H1 (cell line): ENCODE measurements at places on chromosomes 1 and 21. TPM values are rescaled to one million over a fixed set of nuclear protein-coding genes. Genes with fewer than 3 reads are reported as not detected.

DNA sequence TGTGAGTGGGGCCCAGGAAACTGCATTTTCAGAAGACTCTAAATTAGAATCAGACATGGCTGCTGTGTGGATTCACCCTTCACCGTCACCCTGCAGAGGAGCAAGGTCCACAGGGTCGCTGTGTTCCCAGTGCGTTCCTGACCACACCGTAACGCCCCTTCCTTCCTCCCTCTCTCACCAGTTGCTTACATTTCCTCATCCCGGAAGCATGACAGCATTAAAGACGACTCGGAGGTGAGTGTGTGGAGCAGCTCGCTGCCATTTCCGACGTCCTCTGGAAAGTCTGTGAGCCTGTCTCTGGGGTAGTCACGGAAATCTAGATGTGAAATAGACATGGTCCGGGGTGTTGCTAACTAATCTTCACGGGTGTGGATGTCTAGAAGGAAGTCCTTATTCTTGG, 45.9 kb downstream of the FAAP20 start:
- no peaks in the 10 kb centered on the region for H3K27me3 ChIP-seq
- no peak overlapping the region for H3K4me3 ChIP-seq
- no peak overlapping the region for H3K27ac ChIP-seq
- no peaks in the 10 kb centered on the region for H3K4me1 ChIP-seq

DNA sequence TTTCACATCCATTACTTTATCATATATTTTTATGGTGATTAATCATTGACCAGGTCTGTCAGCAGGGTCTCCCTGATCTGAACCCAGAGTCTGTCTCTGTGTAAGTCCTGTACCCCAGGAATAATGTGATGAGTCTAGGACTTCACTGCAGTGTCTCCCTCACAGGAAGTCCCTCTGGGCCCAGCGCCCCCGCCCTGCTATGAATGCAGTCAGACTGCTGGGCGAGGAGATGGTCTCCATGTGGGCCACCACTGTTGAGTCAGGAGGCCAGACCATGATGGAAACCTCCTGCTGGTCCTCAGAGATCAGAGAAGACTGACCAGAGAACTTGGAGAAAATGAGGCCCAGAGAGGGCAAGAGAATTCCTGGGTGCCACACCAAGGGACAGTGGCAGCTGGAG, 9.5 kb downstream of the TMEM222 start:
- no peak overlapping the region for H3K4me3 ChIP-seq
- H3K4me1 ChIP-seq = no peaks in the 10 kb centered on the region
- H3K27ac ChIP-seq = no peak overlapping the region

SEMA6C gene
- 15.7 and 17.5 TPM in 2 replicates for total RNA-seq

TMEM54 gene
- 7.3 and 9.5 TPM in 2 replicates for total RNA-seq

GRCh38 chr1:152924191-152924590, 15.8 kb downstream of the IVL start:
- H3K27ac ChIP-seq = no peak overlapping the region
- H3K4me1 ChIP-seq = no peaks in the 10 kb centered on the region
- peaks cover 5% of the 10 kb centered on the region; the same call in 1 of the 2 replicates for H3K36me3 ChIP-seq
- no peak for DNase-seq
- H3K27me3 ChIP-seq = no peaks in the 10 kb centered on the region
- H3K4me3 ChIP-seq = no peak overlapping the region

C1orf159 gene
- total RNA-seq = 10.9 and 12.4 TPM in 2 replicates

GRCh38 chr1:208126108-208126507, 118.1 kb downstream of the PLXNA2 start:
- H3K27ac ChIP-seq = no peak overlapping the region
- H3K27me3 ChIP-seq = peaks cover 5% of the 10 kb centered on the region; the same call in 1 of the 2 replicates
- no peaks in the 10 kb centered on the region for H3K36me3 ChIP-seq
- H3K4me3 ChIP-seq = no peak overlapping the region
- DNase-seq = no peak

- no peaks in the 10 kb centered on the region for H3K36me3 ChIP-seq
- no peaks in the 10 kb centered on the region for H3K4me1 ChIP-seq
- no peaks in the 10 kb centered on the region for H3K27me3 ChIP-seq
- H3K4me3 ChIP-seq = no peak overlapping the region
- no peak overlapping the region for H3K27ac ChIP-seq
These were observed 7.5 kb upstream of the DPT start for GRCh38 chr1:168736520-168736919.

GRCh38 chr1:112537456-112537855, 28.7 kb downstream of the WNT2B start:
- no peak for DNase-seq
- H3K36me3 ChIP-seq = peaks cover 8% of the 10 kb centered on the region; the same call in 1 of the 2 replicates
- no peak overlapping the region for H3K4me3 ChIP-seq
- H3K4me1 ChIP-seq = no peaks in the 10 kb centered on the region
- no peak overlapping the region for H3K27ac ChIP-seq

GRCh38 chr1:33446590-33446989, 15.7 kb upstream of the PHC2 start:
- H3K27ac ChIP-seq = no peak overlapping the region
- DNase-seq = peak; percentile 6
- H3K27me3 ChIP-seq = no peaks in the 10 kb centered on the region
- no peaks in the 10 kb centered on the region; the same call in 1 of the 2 replicates for H3K4me1 ChIP-seq

DNA sequence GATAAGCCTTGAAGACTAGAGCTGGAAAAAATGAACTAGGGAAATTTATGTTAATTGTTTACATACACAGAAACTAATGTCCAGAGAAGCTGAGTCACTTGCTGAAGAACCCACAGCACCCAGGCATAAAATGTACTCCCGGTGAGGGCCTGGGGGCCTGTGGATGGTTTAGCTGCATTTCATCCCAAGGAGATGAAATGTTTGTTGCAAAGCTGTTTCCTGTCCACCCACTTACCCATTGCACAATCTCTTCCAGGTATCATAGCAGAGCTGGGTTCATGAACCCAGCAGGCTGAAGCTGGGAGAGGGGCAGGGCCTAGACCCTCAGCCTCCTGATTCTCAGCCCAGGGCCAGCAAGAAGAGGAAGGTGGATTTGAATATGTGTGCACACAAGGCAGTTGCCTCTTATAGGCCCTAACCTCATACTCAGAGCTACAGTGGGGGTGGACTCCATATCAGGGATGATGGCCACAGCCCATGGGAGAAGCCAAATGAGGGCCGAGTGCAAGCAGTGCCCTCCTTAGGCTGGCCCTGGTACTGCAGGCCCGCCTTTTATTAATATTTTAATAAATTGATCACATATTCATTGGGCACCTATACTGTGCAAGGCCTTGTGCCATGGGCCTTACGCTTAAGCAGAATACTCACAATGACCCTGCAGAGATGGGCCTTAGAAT, 110.8 kb downstream of the LACTBL1 start:
- no peaks in the 10 kb centered on the region for H3K36me3 ChIP-seq
- peak; percentile 78 for DNase-seq
- no peak overlapping the region for H3K27ac ChIP-seq
- H3K4me3 ChIP-seq = no peak overlapping the region

DNA sequence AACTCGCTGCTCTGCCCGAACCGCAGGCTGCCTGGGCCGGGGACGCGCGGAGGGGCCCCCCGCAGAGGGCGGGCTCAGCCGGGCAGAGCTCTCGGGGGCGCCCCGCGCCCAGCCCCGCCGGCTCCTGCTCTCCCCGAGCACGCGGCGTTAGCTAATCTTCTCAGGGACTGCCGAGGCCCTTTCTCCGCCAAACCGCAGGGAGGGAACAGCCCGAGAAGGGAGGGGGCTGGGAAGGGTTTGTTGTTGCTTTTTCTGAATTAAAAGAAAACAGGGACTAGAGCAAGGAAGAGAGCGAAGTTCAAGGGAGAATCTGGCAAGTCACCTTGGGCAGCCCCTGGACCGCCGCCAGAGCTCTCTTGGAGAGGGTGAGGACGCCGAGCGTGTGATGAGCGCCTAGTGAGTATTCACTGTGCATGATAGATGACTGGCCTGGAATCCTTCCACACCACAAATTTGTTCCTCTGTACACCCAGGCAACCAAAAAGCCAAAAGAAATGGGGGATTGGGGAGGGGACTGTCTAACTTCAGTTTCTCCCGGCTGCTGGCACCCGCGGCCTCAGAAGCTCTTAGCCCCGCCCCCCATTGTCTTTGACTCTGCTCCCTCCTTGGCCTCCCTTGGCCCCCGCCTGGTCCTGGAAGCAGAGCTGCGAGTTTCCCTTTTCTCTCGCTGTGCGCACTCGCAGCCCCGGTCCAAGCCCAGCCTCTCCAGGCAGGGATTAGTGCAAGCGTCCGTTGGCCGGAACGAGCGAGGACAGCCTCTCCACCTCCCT, 19.7 kb upstream of the LMX1A start:
- H3K36me3 ChIP-seq = no peaks in the 10 kb centered on the region
- H3K27me3 ChIP-seq = peaks cover 30% of the 10 kb centered on the region
- DNase-seq = peak; percentile 87
- H3K4me1 ChIP-seq = no peaks in the 10 kb centered on the region
- peak overlapping the region; percentile 69 for H3K4me3 ChIP-seq

- no peaks in the 10 kb centered on the region for H3K27me3 ChIP-seq
- H3K27ac ChIP-seq = no peak overlapping the region
- no peak overlapping the region for H3K4me3 ChIP-seq
- DNase-seq = no peak
These were observed 44.8 kb downstream of the PCNT start for GRCh38 chr21:46368533-46369285.

SLC26A9 gene
- total RNA-seq = not detected in 2 replicates

FCER1G gene
- total RNA-seq = 0.86 TPM in 1 of 2 replicates, not detected in the other

DNA sequence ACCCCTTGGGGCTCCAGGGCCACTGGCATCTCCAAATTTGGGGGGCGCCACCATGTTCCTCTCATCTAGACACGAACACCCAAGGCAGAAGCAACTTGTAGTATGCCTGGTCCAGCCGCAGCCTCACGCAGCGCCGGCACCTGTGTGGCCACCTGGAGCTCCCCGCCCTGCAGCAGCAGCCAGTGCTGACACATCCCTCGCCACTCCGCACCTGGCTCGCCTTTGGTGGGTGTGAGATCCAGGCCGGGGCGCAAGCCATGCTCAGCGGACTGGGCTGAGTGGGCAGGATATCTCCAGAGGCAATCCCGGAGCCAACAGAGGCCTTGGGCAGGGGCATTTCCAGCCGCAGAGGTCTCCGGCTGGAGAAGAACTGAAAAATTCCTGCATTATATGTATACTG, 1563.7 kb downstream of the NCAM2 start:
- no peak overlapping the region for H3K4me3 ChIP-seq
- H3K36me3 ChIP-seq = no peaks in the 10 kb centered on the region
- no peak for DNase-seq

- H3K4me3 ChIP-seq = no peak overlapping the region
- H3K36me3 ChIP-seq = no peaks in the 10 kb centered on the region
- H3K27ac ChIP-seq = no peak overlapping the region
- H3K4me1 ChIP-seq = no peaks in the 10 kb centered on the region
These were observed 85.5 kb upstream of the SELENON start for GRCh38 chr1:25714372-25714931.

SELL gene
- not detected in 2 replicates for total RNA-seq

DNA sequence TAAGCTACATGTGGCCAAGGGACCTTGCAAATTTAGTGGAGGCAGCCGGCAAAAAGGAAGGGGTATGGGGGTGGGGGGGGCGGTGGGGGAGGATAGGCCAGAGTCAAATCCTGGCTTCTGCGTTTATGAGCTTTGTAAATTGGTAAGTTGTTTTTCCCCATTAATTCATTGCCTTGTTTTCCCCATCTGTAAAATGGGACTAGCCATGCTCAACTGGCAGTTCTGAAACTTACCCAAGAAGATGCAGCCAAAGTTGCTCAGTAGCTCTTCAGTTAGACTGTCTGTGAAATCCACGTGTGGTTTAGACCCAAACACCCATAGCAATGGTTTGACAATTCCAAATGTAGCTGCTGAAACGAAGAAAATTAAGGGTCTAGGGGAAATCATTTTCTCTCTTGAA, 52.3 kb upstream of the FAM89A start:
- H3K27ac ChIP-seq = no peak overlapping the region
- H3K36me3 ChIP-seq = no peaks in the 10 kb centered on the region
- no peak for DNase-seq
- H3K27me3 ChIP-seq = no peaks in the 10 kb centered on the region; the same call in 1 of the 2 replicates
